ENCODE measurements at places on chromosomes 3 and 15.
A peak's percentile ranks its signal among the peaks of the same experiment; 100 is the strongest.

GRCh38 chr15:98347001-98347400 is 301.3 kb upstream of the IGF1R start:
- no peak for DNase-seq

DNA sequence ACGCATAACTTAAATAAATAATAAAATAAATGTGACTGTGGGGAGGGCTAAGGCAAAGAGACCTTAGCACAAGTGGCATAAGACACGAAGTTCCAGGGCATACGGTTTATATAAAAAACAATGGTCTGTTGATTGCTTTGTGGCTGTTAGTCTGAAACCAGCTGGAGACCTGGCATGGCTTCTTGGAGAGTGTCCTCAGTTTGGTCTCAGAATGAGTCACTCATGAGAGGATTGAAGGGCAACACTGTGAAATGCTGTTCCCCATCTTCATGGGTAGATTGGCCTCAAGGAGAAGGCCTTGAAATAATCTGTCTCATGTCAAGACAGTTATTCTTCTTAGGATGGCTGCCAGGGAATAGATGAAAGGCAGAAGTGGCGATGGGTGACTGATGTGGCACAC is 62.2 kb downstream of the SOX2 start:
- no peak for DNase-seq

- DNase-seq = no peak
These were observed 202.0 kb downstream of the GHSR start for GRCh38 chr3:172246107-172246844.

- no peak for DNase-seq
These were observed 275.5 kb downstream of the GAP43 start for GRCh38 chr3:115898656-115899410.

GRCh38 chr3:45644063-45644790 is 45.0 kb upstream of the SACM1L start:
- no peak for DNase-seq

- no peak for DNase-seq
These were observed 354.5 kb upstream of the TPRG1 start for GRCh38 chr3:188817103-188817934.

DNA sequence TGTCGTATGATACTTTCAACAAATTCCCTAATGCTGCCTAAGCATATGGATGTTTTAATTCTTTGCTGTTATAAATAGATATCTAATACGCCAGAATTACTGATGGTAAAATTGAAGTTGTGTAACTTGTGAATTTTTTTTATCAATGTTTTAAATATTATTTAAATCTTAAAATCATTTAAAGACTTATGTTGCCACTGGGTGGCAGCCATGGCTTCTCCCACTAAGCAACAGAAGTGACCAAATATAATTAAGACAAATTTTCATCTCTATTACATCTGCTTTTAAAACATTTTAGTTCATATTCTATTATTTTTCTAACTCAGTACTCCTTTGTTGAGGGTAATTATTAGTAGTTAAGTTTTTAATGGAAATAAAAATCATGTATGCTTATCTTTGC is 8.1 kb upstream of the IL20RB start:
- no peak for DNase-seq

- DNase-seq = no peak
These were observed 21.6 kb downstream of the B3GNT5 start for GRCh38 chr3:183274609-183275008.

DNA sequence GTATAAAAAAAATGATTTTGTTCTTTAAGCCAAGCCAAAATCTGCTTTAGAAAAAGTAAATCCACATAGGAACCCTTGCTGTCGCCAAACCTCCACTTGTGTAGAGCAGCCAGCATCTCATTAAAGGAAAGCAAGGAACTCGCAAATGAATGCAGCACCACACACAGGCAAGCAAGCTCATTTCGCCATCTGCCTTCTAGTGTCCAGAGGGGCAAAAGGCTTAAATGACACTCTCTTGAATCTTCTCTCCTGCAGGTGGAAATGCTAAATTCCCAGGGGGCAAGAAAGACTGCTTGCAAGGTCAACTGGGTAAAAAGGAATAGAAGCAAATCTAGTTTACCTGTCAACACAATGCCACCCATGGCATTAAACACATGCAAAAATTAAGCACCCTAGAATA is 2.4 kb downstream of the MB21D2 start:
- DNase-seq = no peak

- DNase-seq = no peak
These were observed 672.7 kb upstream of the NAALADL2 start for GRCh38 chr3:174186377-174186989.

DNA sequence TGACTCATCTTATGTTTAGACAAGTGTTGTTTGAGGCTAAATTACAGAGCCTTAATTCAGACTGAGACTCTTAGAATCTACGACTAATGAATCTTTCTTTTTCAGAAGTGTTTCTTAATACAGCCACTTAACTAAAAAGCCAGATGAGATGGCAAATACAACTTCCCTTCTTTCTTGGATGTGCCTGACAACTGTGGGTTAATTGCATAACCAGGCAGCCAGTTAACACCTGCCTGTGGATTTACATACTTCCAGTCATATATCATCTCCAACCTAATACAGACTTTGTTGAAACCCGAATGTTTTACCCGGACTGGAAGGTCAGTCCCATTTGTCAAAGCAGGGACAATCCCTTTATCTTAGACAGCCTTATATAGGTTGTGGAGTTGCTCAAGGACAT is 297.6 kb downstream of the VPS13C start:
- DNase-seq = no peak

DNA sequence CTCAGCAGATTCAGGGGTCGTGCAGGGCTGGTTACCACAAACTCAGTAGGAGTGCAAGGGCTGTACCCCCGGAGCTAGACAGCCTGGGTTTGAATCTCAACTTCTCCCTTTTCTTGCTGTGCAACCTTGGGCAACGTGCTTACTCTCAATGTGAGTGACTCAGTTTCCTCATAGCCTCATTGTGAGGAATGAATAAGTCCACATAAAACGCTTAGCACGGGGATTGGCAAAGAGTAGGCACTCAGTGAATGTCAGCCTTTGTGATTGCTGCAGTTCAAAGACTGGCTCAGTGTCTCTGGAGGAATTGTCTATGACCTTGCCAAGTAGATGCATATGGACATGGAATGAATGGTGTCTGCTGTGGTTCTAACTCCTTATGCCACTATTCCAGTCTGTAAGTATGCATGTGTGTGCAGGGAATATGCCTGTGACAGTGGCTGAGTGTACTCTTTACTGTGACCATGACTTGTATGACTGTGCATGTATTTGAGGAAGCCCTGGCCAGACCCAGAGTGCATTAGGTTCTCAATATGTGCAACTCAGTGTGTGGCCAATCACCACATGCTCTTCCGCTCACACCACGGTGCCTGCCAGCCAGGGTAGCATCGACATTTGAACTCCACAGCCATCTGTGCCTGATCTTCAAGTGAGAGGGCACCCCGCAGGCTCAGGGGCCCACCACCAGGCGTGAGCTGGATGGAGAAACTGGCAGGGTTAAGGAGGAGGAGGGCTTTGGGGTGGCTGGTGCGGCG is 900 bp upstream of the HYAL3 start:
- DNase-seq = no peak

- DNase-seq = no peak
These were observed 278.2 kb upstream of the KCNH8 start for GRCh38 chr3:18870074-18870640.

DNA sequence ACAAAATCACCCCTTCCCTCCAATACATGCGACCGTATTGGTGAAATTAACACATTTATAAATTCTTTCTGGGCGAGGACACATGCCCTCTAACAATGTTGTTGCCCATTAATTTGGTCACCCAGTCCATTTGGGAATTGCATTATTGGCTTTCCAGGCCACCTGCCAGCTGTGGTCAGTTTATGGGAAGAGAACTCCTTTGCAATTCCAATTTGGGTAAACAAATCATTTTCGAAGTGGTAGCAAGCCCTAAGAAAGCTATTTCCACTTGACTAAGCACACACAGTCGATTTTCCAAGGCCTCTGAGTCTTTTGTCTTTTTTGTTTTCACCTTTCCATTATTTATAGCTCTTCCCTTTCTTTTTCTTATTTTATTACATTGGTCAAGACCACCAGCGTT is 362.3 kb upstream of the RGMA start:
- no peak for DNase-seq

DNA sequence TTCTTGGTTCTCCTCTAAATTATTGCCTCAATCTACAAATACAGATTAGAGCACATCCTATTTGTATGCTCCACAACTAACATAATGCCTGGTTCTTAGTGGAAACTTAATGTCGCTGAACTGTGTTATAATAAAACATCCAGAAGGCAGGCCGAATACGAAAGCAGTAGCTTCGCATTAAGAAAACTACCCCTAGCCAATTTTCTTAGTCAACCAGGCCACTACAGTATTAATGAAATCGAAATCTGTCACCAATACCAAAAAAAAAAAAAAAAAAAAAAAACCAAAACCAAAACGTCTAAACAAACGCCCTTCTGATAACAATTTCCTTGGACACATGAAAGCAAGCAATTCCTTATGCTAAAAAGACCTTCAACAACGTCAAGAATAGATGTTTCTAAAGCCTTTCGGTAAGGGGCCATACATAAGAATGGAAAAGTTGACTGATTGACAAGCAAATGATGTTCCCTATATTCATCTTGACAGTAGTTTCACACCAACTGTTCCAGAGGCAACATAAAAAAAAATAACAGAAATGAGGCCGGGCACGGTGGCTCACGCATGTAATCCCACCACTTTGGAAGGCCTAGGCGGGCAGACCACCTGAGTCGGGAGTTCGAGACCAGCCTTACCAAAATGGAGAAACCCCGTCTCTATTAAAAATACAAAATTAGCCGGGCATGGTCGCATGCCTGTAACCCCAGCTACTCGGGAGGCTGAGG is 1.3 kb downstream of the DENND6A start:
- DNase-seq = peak; percentile 3

DNA sequence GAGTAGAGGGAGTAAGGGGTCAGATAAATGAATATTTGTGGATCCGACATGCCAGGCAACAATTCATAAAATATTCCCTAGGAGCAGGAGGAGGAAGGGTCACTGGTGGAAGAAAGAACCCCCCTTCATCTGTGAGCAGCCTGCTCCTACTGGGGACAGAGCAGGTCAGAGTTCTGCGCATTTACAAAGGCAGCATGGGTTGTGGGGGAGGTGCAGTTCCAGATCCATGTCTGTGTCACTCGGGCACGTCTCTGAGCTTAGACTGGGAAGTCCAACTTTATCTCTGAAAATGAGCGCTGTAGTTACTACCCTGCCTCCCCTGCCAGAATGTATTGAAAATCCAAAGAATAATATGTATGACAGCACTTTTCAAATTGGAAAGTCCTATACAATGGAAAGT is 115.2 kb downstream of the GABRG3 start:
- DNase-seq = no peak

- no peak for DNase-seq
These were observed 773.4 kb downstream of the ROBO1 start for GRCh38 chr3:78994174-78995027.

DNA sequence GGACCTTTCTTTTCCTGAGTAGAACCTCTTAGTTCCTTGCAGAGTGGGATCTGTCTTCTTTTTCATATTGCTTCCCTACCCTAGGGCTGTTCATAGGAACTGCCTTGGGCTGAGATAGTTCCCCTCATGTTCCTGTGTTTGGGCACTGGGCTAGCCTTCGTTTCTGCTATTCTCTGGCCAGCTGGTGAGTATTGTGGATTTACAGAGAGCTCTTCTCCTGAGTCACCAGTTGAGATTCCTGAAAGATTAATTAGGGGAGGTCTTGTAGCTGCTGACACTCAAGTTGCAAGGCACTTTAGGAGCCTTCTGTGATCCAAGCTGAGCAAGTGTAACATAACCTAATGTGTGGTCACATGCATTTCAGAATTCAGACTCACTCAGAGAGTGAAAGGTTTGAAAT is 30.7 kb downstream of the CHD2 start:
- DNase-seq = no peak

DNA sequence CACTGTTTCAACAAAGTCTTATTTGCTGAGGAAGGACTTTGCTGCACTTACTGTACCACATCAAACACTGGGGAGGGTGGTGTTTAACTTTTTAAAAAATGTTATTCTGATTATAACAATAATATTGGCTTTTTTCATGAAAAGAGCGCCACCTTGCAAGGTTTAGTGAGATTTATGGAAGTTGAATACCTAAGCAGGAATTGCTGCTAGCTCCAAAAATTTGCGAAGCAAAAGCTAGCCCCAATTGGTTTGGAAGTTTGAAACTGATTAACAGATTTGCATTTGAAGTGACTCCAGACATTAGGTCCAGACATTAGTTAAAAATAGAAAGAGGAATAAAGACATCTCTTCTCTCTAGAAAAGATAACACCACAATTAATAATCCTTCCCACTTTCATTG is 6.7 kb downstream of the ZIC1 start:
- no peak for DNase-seq

- DNase-seq = no peak
These were observed 257.2 kb upstream of the NECTIN3 start for GRCh38 chr3:110814170-110815007.

GRCh38 chr3:149245738-149246451 is 24.3 kb upstream of the CP start:
- DNase-seq = no peak

DNA sequence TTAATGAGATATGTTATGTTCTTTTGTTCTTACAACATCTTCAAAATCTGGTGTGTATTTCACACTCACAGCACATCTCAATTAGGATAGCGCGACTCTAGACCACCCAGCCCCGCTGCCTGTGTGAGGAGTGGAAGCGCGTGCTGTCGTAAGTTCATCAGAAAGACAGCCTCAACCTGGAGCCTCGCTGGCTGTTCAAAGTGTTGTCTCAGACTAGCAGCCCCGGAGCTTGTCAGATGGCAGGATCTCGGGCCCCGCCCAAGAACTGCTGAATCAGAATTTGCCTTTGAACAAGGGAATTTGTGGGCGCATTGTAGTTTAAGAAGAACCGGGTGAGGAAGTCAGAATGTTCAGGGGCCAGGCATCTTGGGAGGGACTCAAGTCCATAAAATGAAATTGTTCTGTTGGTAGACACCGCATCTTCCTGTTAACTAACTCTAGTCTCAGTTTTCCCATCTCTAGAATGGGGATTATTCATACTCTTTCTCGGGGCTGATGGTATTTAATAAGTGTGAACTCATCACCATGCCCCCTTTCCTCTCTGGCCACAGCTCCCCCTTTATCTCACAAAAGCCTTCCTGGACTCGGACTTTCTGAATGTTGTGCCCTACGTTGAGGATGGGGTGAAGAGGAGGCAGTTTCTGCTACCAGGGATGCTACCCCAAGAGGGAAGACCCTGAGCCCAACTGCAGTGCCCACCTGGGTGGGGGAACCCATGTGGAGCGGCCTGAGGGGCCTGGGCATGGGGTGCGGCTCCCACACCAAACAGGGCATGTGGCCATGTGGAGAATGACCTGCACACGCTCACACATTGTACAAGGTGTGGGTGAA is 40.4 kb downstream of the BHLHE40 start:
- peak; percentile 70 for DNase-seq

- no peak for DNase-seq
These were observed 22.2 kb downstream of the MED12L start for GRCh38 chr3:151107701-151108100.

GRCh38 chr3:147089286-147089685 is 317.1 kb downstream of the ZIC4 start:
- no peak for DNase-seq

DNA sequence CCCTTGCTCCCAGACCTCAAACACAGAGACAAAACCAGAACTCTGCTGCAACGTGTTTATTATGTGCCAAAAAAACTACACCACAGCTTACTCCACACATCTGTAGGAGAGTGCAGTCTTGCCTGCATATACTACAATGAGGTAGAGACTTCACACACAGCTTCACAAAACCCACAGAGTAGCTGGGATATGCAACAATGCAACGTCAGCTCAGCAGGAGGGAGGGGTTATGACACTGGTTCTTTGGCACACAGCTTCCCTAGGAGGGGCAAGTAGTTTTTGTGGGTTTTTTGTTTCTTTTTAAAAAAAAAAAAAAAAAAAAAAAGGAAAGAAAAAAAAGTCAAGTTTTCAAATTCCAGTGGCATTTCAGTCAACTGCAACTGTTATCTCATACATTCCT is 2.9 kb upstream of the RPS17 start:
- no peak for DNase-seq

Measured in stimulated activated CD4-positive, alpha-beta T cell treated with anti-CD3 and anti-CD28 coated beads, Interleukin-4, amount 100 ng/mL, for 1 hour (primary cell).